Hair follicle dermal papilla cell (primary cell): ENCODE measurements at places on chromosomes 2 and 18. TPM values are rescaled to one million over a fixed set of nuclear protein-coding genes. Genes with fewer than 3 reads are reported as not detected.

Gene SLC11A1
- total RNA-seq: under 0.01 and 0.16 TPM in 2 replicates

Gene ZNF513
- 11.8 and 14.1 TPM in 2 replicates for total RNA-seq

Gene REG1B
- total RNA-seq: not detected in 2 replicates

Gene SUCLG1
- 39.8 and 40.9 TPM in 2 replicates for total RNA-seq

Gene CRYGD
- not detected in 2 replicates for total RNA-seq

Gene UCN
- total RNA-seq: 0.81 and 0.85 TPM in 2 replicates

Gene IL37
- total RNA-seq: not detected in 2 replicates

Gene TXNDC2
- total RNA-seq: under 0.01 and 0.12 TPM in 2 replicates

Gene EML4
- 68.7 and 88.3 TPM in 2 replicates for total RNA-seq

Gene BMP10
- total RNA-seq: not detected in 2 replicates

Gene FBXO15
- 0.49 TPM in 1 of 2 replicates, not detected in the other for total RNA-seq

Gene IL1B
- 0.36 and 0.97 TPM in 2 replicates for total RNA-seq
